SK-N-SH (cell line): ENCODE measurements at places on chromosomes 3 and 15. TPM values are rescaled to one million over a fixed set of nuclear protein-coding genes. Genes with fewer than 3 reads are reported as not detected.

Gene STARD5
- polyA plus RNA-seq: 1.6 and 3.2 TPM in 2 replicates

Gene PRR20G
- not detected in 2 replicates for polyA plus RNA-seq

Gene CMTM8
- 7.9 and 9.7 TPM in 2 replicates for polyA plus RNA-seq

DNA sequence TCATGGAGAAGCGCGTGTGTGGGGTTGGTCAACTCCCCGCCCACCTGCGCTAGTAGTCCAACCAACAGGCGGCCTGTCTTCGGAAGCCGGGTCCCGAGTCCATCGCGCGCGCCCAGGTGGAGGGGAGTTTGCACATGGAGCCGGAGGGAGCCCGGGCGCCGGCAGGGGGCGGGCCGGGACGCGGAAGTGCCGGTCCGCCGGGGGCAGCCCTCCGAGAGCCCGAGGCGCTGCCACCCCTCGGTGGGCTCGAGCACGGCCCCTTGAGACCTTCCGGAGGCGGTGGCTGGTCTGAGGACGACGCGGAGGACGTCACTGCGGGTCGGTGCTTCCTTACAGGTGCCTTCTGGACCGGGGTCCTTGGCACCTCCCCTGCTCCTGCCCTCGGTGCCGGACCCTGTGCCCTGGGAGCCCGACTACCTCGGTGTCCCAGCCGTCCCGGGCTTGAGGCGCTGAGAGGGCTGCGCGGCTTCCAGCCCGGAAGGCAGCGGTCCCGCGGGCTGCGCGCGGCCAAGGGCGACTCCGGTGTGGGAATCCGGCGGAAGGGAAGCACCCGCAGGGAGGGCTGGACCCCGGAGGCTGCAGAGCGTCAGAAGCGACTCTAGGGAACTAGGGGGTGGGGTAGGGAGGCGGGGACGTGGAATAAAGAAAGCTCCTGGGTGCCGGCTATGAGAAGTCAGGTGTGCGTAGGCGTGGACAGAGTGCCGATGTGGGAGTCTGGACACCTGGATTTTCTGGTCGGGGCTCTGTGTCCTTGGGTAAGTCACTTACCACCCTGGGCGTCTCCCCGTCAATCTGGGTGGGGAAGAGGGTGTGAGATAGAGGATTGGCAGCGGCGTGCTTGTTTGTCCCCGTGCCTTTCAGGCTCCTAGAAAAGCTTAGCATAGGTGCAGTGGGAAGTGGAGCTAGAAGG, 212.3 kb downstream of the FGF12 start:
- DNase-seq: peak; percentile 37

DNA sequence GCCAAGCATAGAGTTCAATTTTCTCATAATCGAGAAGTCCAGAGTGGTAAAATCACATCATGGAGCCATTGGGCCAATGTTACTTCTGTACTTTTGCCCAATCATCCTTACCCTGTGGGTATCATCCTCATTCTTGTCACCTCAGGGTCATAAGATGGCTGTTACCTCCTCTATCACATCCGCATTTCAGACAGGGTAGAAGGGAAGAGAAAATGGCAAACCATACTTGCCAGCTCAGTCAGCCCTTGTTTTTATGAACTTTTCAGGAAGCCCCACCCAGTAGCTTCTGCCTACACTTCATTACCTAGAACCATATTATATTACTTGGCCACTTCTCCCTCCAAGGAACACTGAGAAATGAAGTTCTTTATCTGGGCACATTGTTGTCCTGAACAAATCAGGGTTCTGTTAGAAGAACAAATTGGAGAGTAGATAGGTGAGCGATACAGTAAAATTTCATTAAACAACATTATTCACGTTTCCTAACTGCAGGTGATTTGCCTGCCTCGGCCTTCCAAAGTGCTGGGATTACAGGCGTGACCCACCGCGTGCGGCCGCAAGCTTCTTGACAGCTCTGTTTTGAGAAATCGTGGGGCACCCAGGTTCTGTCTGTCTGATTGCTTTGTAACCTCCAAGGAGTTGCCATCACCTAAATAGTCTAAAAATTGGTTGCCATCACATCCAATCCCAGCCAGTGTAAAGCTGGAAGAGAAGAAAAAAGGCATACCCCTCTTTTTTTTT, 34.5 kb upstream of the RPN1 start:
- no peak for DNase-seq
